ENCODE measurements at places on chromosomes 13 and 19.

DNA sequence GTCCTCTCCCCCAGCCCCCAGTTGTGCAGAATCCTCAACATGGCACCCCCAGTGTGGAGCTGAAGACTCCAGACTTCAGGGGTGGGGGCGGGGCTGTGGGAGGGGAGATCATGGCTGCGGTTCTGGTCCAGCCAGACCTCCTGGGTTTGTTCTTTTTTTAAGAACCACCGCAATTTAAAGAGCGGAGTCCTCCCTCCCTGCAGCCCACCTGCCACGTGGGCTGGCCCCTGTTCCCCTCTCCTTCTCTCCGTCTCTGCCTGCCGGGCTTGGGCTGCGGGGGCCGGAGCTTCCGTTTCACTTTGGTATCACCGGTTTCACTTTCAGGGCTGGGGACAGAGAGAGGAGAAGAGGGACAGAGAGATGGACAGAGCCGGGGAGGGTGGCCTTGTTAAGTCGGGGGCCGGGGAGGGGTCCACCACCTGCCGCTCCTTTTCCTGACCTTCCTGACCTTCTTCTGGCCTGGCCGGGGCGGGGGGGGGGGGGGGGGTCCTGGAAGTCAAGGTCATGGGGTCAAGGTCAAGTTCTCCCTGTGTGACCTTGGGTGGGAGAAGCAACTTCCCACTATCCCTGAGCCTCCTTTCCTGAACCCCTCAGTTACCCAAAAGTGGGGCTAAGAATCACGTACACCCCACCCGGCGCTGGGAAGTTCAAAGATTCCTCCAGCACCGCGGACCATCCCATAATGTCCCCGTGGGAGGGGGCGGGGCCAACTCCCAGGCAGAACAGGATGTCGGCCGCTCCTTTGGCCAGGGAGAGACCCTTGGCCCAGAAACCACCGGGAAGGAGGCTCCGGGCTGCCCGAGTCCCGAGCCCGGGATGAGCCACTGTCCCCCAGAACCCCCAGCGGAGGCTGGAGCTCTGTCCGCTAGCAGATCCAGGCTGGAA lies 11.3 kb upstream of the ZBTB7A start:
- no peak for DNase-seq

- no peak for DNase-seq
Observed at GRCh38 chr19:45637890-45638667, 1.1 kb downstream of the EML2 start.

DNA sequence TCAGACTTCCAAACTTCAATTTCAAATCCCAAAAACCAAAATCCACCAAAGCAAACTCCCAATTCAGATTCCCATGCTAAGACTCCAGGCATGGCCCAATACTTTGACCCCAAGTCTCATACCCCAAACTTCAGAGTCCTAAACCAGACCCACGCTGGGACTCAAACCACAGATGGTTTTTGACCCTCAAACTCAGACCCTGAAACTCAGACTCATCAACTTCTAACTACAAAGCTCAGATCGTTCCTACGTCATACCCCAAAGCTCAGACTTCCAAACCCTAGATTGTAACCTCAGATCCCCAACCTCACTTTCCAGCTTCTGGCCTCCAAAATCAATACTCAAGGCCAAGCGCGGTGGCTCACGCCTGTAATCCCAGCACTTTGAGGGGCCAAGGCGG lies 11.9 kb downstream of the RYR1 start:
- DNase-seq, result no peak

GRCh38 chr19:12667731-12668302 lies 1.2 kb downstream of the WDR83 start:
- no peak for DNase-seq

DNA sequence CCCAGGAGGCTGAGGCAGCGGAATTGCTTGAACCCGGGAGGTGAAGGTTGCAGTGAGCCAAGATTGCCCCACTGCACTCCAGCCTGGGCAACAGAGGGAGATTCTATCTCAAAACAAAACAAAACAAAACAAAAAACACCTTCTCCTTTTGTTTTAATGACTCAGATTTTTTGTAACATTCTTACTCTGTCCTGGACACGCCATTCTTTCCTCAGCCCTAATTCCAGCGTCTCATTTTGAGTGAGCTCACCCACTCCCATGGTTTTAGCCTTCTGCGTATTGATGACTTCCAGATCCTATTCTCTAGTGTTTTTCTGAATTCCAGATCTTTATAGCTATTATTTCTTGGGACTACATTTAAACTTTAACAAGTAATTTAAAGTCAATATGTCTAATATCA lies 326.3 kb downstream of the MYO16 start:
- DNase-seq, result no peak

DNA sequence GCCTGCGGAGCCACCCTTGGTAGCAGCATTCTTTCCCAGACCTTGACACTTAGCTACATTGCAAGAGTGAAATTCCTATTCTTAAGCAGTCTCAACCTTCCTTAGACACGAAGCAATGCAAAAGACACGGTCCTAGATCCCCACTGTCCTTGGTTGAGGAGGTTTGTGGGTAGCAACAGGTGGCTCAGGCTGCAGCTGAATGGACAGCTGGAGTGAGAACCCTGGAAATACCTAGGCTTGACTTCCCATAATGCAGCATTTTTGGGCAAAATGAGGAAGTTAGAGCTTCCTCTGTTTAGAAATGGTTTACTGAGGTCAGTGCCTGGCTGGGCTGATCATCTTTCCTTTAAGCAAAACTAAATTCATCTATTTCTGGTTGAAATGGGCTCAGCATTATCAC lies 296.6 kb downstream of the RFC3 start:
- no peak for DNase-seq

DNA sequence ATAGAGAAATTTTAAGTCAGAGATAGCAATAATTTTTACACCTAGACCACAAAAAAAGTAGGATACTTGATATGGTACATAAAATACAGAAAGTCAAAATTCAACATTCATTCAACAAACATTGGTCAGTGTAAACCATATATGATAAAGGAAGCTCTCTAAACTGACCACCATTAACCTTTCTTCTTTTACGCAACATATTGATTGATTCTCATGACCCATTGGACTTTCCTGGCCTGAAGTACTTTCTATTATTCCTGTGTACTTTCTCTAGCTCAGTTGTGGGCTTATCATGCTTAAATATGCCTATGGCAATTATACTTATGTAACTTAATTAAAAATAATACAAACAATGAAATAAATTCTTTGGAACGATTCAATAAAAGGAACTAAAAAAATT lies 10.7 kb downstream of the PIBF1 start:
- no peak for DNase-seq

DNA sequence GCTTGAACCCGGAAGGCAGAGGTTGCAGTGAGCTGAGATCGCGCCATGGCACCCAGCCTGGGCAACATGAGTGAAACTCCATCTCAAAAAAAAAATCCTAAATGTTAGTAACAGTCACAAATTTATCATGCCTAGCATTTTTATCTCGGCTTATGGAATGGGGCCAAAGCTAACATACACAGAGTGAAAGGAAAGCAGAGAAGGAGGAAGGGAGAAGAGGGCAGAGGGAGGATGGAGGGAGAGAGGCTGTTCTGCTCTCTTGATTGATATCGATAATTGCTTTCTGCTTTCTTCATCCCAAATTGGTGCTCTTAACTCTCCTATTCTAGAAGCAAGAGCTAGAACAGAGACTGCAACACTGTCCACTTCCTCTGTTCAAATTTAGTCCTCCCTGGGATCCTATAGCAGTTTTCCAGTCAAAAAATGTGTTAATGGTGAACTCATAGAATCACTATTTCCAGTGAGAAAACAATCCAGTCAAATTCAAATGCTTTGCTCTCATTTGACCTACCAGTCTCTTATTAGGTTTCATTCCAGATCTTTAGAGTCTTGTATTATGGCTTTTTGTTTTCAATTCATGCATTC lies 15.8 kb upstream of the TUBGCP3 start:
- DNase-seq, result no peak

GRCh38 chr19:18437491-18438330 lies at the start of gene ISYNA1:
TSS of gene ISYNA1 (minus strand) at chr19:18438133. CDS start at chr19:18437979, 154 bp downstream.
- no peak for DNase-seq

- no peak for DNase-seq
Observed at GRCh38 chr19:3945838-3946237, 13.0 kb downstream of the NMRK2 start.

DNA sequence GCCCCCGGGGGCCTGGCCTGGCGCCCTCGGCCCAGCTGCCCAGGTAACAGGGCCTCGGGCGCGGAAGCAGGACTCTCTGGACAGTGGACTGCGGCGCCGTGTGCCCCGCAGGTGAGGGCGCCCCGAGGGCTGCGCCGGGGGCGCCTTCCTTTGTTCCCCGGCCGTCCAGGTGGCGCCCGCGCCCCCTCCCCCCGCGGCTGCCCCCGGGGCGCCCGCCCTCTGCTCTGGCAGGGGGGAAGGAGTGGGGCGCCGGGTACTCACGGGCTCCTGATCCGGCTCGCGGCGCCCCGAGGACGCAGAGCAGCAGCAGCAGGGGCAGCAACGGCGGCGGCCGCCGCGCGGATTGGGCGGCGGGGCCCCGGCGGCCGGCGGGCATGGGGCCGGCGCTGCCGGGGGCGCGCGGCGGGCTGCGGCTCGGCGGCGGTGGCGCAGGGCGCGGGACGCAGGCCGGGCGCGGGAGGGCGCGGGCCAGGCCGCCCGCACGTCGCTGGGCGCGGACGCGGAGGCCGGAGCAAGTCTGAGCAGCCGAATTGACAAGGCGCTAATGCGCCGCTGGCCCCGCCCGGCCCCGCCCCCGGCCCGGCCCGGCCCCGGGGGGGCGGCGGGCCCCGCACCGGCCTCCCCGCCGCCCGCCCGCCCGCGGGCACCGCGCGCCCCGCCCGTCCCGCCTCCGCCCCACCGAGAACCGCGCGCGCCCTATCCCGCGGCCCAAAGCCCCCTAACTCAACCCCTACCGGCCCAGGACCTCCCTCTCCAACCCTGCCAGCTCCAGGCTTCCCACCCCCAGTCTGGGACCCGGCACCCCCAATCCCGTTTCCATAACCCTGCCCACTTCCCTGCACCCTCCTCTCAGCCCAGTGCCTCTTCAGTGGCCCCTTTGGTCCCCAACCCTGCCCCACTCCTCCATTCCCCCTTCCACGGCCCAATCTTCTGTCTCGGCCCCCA lies at the start of gene CRLF1:
TSS of gene CRLF1 (minus strand) at position 519 of the 945 bp plus-strand sequence. CDS start at position 376, 143 bp downstream.
- no peak for DNase-seq

- no peak for DNase-seq
Observed at GRCh38 chr13:28817204-28817603, 2.9 kb upstream of the MTUS2 start.

DNA sequence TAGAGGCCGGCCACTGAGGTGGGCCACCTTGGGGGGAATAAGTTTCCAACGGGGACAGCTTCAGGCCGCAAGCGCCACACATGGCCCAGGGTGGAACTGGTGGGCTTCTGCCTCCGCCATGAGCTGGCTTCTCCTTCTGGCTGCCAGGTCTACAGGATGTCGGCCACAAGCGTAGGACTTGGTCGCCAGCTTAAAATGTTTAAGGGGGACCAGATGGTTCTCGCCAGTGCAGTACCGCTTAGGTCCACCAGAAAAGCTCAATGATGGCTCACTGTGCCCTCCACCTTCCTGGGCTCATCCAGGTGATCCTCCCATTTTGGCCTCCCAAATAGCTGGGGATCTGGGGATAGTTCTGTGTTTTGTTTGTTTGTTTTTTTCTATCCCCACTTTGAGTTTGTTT lies 38.7 kb upstream of the ZNF254 start:
- DNase-seq, result no peak

DNA sequence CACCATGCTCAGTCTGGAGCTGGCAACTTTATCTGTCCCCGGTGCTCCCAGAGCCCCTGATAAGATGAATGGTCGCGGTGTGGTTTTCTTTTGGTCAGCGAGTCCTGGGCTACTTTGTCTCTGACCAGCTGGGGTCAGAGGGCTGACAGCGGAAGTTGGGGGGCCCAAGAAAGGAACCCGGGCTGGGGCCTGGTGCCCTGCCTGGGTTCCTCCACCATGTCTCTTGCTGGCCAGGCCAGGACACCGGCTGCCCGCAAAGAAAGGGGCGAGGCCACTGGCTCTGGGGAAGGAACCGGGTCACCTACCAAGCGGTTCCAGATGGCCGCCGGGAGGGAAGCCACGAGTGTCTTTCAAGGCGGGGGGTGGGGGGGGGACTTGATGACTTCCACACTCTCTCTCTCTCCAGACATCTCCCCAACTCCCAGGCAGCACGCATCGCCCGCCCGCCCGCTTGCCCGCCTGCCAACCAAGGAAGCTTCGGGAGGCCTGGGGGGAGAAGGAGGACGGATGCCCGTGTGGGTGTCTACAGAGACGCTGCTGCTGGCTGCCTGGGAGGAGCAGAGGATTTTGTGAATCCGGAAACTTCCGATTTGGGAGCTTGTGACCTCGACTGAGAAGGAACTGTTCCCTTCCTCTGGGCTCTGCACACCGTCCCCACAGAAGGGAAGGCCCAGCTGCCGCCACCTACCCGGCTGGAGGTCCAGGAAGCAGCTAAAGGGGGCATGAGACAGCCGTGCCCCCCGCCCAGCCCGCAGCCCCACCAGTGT lies 1.1 kb downstream of the PIP5K1C start:
- no peak for DNase-seq

- DNase-seq, result no peak
Observed at GRCh38 chr19:53991224-53992113, at the start of gene CACNG6. TSS of gene CACNG6 (plus strand) at chr19:53991637. CDS start at chr19:53992878, 1,241 bp downstream.

GRCh38 chr19:12777217-12778016 lies 2.1 kb upstream of the HOOK2 start:
- DNase-seq, result no peak

GRCh38 chr13:42594481-42595252 lies 20.7 kb downstream of the TNFSF11 start:
- peak; percentile 42 for DNase-seq

- no peak for DNase-seq
Observed at GRCh38 chr13:97225533-97225932, 3.4 kb downstream of the MBNL2 start.

GRCh38 chr13:34350671-34351070 lies 532.7 kb downstream of the RFC3 start:
- DNase-seq, result no peak

GRCh38 chr19:29567366-29567915 lies 38.6 kb upstream of the POP4 start:
- DNase-seq, result no peak

DNA sequence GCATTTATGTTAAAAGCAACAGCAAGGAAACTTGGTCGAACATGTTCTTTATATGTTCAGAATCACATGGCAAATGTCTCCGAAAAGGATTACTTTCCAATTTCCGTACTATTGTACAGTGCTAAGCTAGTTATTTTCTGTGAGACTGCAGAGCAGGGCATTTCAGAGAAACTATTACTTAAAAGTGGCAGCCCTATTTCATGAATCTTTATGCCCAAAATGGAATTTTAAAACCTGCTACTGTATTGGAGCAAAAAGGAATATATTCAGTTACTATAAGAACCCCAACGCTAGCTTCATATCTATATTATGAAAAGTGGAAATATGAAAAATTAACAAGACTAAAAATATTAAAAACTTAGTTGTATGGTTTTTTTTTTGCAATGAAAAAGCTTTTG lies 2.2 kb upstream of the KLF5 start:
- no peak for DNase-seq

GRCh38 chr13:46173656-46174055 lies 8.3 kb downstream of the LCP1 start:
- DNase-seq, result no peak
